Activated CD4-positive, alpha-beta memory T cell treated with anti-CD3 and anti-CD28 coated beads, Interleukin-2, amount 10 ng/mL, durations not matched to agents 7 days and 5 days (primary cell): ENCODE measurements at places on chromosomes 16 and 17. TPM values are rescaled to one million over a fixed set of nuclear protein-coding genes. Genes with fewer than 3 reads are reported as not detected.
A peak's percentile ranks its signal among the peaks of the same experiment; 100 is the strongest.

GRCh38 chr17:31320791-31321190, 631 bp downstream of the EVI2A start:
- no peak for DNase-seq
- peaks cover 46% of the 10 kb centered on the region for H3K36me3 ChIP-seq
- peak overlapping the region; percentile 79 for H3K4me3 ChIP-seq
- no peaks in the 10 kb centered on the region for H3K27me3 ChIP-seq

DNA sequence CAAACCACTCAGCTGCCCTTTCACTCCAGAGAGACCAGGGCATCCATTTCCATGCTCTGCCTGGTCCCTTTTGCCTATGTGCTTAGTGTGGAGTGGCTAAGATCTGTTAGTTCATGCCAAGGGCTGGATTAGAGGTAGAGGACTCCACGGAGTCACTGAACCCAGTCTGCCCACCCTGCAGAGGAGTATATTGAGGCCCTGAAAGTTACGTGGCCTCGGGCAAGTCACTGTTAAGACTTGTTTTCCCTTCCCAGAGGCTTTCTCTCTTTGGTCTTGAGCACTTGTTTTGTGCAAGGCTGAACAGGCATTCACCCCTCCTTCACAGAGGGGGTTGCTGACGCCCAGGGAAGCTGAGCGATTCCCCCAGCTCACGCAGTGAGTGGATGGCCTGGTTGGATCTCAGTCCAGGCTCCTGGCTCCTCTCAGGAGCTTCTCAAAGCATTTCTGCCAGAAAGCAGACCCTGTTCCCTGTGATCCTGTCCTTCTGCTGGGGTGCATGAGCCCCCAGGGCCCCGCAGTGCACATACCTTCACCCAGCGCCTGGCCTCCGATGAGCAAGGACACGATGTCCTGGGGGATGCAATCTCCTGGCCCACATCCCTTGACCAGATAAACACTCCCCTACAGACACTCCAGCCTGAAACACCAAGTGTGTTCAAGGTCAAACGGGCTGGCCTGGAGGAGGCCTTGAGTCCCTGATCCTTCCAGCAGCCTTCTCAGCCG, 153.4 kb upstream of the GSE1 start:
- H3K27me3 ChIP-seq = peaks cover 25% of the 10 kb centered on the region
- H3K27ac ChIP-seq = no peak overlapping the region
- no peak for DNase-seq
- no peak overlapping the region for H3K4me3 ChIP-seq
- H3K36me3 ChIP-seq = no peaks in the 10 kb centered on the region

GRCh38 chr17:30232824-30233427, 2.6 kb downstream of the SLC6A4 start:
- no peak overlapping the region for H3K4me3 ChIP-seq
- H3K27ac ChIP-seq = no peak overlapping the region
- H3K36me3 ChIP-seq = no peaks in the 10 kb centered on the region
- peaks cover 14% of the 10 kb centered on the region for H3K4me1 ChIP-seq
- H3K27me3 ChIP-seq = peaks cover 65% of the 10 kb centered on the region

The PRCD gene
- not detected for total RNA-seq

DNA sequence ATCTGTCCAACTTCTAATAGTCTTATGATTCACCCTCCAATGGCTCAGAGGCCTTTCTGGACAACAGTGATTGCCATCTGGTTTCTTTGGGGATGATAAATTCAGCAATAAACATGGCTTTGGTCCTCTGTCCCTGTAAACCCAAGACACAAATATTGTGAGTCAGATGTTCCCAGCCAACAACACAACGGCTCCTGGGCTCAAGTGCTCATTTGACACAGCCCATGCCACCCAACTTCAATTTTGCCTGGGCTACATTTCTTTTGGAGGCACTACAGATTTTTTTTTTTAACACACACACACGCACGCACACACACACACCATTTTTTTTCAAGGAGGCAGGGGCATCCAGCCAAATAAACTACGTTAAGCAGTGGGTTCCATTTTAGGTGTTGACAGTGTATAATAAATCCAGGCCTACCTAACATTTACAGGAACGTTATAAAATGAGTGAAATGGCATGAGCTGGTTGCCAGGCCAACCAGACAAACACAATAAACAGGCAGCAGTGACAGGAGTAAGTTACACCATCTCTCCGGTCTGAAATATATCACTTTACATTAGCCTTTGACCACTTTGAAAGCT, 939.9 kb upstream of the SOX9 start:
- H3K27ac ChIP-seq = no peak overlapping the region
- DNase-seq = no peak
- no peak overlapping the region for H3K4me3 ChIP-seq
